ENCODE measurements at places on chromosomes 3 and 15.

- peak; percentile 51 for DNase-seq
Observed at GRCh38 chr15:26157081-26157480, 294.0 kb upstream of the ATP10A start.

- DNase-seq, result no peak
Observed at GRCh38 chr3:154904328-154904727, 175.8 kb upstream of the MME start.

GRCh38 chr3:148307443-148307843, 390.3 kb upstream of the AGTR1 start:
- no peak for DNase-seq

DNA sequence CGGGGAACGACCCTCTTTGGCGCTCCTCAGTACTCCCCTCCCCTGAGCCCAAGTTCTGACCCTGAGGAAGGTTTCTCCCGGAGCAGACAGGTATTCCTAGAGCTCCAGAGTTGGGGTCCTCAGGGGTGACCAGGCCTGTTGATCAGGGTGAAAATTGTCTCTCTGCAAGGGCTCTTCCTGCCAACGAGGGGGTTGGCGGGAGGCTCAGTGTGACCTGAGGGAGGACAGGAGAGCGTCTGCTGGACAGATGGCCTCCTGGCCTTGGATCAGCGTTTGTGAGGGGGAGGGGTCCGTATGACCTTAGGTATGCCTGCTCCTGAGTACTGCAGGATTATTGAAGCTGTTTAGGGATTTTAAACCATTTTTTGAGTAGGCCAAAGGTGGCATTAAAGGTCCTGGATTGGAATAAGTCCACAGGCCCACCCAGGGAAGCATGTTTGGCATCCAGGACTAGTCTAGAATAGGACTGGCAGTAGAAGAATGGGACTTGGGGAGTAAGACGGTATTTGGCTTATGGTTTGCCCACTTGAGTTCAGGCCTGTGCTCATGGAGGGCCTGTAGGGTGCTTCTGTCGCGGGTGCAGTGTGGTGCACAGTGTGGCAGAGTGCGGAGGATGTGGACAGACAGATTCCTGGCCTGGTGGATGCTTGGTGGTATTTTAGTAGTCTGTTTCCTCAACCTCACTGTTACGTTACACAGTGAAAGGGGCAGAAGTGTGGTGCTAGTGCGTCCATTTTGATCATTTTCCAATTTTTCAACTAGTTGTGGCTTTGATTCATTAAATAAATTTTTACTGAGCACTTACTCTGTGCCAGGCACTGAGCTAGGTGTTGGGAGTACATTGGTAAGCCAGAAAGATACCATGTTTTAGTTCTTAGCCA, 959 bp downstream of the ZNF592 start:
- DNase-seq, result no peak

DNA sequence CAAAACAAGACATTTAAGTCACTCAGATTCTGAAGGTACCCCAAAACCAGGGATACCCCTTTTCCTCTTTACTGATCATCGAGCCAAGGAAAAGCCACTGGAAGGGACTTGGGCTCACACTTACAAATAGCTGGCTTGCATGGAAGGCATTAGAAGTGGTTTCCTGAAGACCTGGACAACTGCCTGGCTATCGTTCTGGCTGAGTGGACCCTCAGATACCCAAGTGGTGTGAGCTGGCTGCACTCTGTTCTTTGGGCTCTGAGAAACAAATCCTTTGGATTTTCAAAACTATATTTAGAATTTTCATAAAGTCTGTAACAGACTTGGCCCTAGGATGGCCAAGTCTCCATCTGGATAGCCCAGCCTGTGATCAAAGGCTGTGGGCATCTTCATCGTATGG, 110.1 kb upstream of the CTDSPL start:
- no peak for DNase-seq

DNA sequence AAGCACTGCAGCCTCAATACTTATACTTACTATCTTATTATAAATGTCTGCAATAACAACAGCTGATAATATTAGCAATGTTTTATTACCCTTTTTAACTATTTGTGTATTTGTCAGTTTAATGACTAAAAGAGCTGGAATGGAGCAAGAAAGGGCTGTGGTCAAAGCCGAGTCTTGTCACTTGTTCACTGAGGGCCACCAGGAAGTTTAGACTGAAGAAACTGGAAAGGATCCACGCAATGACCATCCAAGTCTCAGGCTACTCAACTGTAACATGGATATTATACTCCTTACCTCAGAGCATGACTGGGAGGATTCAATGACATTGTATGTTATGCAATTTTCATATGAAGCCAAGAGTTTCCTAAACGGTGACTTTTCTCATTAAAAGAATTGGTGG, 90.4 kb downstream of the TJP1 start:
- DNase-seq, result no peak

- DNase-seq, result no peak
Observed at GRCh38 chr3:146464005-146464595, 5.3 kb downstream of the PLSCR2 start.

DNA sequence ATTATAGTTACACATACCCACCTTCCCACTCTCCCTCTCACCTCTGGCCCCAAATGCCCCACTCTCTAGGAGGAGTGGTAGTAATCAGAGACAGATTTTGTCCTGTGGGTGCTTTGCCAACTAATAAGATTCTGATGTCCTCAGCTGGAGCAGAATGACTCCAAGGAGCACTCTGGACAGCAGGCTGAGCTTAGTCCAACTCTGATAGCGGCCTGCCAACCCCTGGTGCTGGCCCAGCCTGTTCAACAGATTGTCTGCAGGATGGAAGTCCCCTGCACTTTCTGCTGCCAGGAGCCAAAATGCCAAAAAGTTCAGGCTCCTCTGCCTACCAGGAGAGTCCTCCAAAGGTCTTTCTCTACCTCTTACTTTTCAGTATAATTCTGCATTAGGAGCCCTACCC, 160.5 kb upstream of the UMPS start:
- DNase-seq, result no peak

DNA sequence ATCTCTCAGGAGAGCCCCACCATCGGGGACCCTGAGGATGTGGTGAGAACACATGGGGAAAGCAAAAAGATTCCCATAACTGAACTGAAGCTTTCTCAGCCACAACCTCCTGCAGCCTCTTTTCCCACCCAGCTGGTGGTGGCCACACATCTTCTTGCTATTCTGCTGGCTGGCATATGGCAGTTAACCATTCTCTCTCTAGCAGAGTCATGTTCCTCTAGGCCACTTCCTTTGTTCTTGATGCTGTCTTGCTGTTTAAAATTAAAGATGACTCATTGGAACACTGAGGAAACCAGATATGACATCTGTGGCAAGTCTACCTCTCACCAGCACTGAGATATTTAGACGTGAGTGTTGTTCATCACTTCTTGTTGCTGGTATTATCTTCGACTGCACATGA, 180.3 kb upstream of the ROBO2 start:
- DNase-seq, result no peak

DNA sequence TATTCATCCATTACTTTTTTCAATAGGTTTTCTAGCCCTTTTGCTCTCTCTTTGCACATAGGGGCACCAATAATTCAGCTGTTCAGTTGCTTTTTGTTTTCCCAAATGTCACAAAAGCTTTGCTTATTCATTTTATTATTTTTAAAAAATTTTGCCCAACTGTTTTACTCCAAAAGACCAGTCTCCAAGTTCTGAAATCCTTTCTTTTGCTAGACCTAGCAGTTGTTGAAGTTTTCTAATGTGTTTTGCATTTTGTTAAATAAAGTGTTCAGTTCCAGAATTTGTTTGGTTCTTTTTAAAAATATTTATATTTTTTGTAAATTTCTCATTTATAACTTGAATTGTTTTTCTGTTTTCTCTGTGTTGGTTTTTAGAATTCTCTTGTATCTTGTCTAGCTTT, 1227.3 kb downstream of the ROBO2 start:
- no peak for DNase-seq

GRCh38 chr15:87145696-87146095, 1066.0 kb downstream of the AGBL1 start:
- no peak for DNase-seq

DNA sequence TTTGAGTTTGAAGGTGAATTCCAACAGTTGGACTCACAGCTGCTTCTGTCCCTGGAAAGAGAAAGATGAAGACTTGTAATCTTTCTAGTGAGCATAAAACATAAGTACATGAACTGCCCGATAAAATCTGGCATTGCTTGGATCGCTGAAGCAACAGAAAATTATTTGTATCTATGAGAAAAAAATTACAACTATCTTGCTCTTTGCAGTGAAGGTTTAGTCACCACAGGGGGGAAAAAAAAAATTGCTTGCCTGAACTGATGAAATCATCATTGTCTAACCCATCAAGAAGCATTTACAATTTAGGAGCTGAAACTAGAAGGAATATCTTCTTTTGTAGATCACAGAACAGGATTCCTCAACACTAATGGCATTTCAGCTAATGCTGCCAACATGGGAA, 20.0 kb downstream of the TMEM207 start:
- no peak for DNase-seq

DNA sequence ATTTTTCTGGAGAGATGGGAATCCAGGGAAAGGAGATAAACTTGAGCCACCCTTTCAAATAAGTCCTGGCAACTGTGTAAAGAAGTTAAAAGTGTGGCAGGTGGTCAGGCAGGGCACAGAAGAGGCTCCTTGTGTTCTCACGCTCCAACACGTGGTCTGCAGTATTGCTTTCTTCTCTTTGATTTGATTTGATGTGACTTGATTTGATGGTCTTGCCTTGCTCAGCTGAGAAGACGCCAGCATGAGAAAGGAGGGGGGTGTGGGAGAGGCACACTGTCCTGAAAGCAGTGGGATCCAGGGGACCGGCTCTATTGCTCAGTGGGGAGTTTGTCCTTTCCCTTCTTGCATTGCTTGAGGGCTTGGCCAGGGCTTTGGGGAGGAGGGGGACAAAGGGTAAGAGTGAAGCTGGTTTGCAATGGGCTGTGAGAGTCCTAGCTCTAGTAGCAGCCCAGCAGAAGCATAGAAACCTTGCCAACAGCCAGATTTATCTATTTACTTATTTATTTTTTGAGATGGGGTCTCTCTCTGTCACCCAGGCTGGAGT, 25.7 kb upstream of the NEO1 start:
- DNase-seq, result no peak

DNA sequence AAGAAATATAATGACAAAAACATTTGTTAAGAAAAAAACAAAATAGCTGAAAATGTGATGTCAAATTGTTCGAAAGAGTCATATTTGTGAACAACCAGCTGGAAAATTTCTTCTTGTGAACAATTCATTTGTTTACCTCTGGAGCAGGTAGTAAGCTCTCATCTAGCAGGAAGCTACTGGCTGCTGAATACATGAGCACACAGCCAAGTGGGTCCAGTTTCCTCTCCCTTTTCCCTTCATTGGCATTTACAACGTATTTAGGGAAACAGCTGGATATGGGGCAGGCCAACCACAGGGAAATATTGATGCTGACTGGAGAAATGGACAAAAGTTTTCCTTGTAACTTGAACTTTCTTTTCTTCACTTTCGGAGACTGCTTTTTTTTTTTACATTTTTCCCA, 1354.7 kb upstream of the EPHA6 start:
- DNase-seq, result no peak

DNA sequence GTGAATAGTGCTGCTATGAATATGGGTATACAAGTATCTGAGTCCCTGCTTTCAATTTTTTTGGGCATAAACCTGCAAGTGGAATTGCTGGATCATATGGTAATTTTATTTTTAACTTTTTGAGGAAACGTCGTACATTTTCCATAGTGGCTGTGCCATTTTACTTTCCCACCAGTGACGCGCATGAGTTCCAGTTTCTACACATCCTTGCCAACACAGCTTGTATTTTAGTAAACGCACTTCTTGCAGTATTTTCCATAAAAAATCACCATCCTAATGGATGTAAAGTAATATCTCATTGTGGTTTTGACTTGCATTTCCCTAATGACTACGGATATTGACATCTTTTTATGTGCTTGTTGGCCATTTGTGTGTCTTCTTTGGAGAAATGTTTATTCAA, 105.0 kb downstream of the NFKBIZ start:
- no peak for DNase-seq

GRCh38 chr3:73484656-73485248, 140.0 kb downstream of the PDZRN3 start:
- no peak for DNase-seq

DNA sequence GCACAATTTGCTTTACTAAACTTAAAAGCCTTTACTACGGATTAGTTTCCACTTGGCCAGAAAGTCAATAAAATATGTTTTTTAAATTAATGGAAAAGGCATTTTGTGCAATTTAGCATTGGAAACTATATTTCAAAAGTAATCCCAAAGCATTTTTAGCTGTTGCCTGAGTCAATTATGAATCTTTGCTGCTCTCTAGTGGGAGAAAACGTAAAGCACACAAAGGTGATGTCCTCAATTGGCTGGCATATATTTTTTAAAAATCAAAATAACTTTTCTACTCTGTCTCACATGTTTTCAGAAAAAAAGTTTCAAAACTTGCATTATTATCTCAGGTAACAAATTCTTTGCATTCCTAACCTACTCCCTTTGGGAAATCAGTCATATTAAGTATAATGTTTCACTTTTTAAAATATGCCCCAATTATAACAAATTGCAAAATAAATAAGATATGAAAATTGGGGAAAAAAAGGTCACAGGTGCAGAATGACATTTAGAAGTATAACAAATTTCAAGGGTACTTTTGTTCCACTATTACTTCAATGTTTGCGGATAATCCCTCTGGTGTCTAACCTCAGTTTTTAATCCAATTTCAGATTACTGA, 47.2 kb upstream of the TEX55 start:
- peak; percentile 1 for DNase-seq

DNA sequence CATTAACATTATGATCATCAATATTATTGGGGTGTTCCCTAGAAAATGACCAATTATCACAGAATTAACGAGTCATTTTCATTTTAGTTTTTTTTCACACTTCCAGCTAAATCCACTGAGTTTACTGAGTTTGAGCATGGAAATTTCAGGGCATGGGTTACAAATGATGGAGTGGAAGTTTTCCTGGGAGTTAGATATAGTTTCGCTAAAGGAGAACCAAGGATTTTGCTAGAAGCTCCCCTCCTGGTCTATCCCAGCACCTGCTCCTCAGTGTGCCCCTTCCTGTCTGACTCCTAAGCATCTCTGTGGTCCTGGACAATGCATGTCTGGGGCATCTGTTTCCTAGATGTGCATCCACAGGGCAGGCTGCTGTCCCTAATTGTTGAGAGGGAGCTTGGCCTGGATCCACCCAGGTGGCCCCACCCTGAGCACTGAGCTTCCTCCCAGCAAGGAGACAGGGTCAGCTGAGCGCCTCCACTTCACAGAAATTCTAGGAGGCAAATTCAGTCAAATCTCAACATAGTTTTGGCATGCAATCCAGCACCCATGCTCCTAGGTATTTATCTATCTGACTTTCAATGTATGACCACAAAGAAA, 102.3 kb upstream of the GOLGA6L6 start:
- no peak for DNase-seq

- no peak for DNase-seq
Observed at GRCh38 chr3:14211621-14212020, 33.0 kb downstream of the LSM3 start.

- DNase-seq, result no peak
Observed at GRCh38 chr15:55401786-55402246, 6.3 kb downstream of the CCPG1 start.

- no peak for DNase-seq
Observed at GRCh38 chr15:64667736-64668161, 107.6 kb downstream of the RBPMS2 start.

GRCh38 chr15:62788224-62788623, 254.3 kb upstream of the TPM1 start:
- no peak for DNase-seq

Data from NCI-H748 treated with DMSO at 0.1 percent for 48 hours (cell line).